ENCODE measurements at places on chromosomes 4 and X. TPM values are rescaled to one million over a fixed set of nuclear protein-coding genes. Genes with fewer than 3 reads are reported as not detected.

FOXR2 gene
- not detected for total RNA-seq

IL1RAPL1 gene
- 0.44 TPM for total RNA-seq

SCRG1 gene
- total RNA-seq: 0.48 TPM

PIGA gene
- total RNA-seq: 19.2 TPM

PARM1 gene
- 41.1 TPM for total RNA-seq

TCEAL6 gene
- 2.6 TPM for total RNA-seq

CCKAR gene
- total RNA-seq: not detected

CENPU gene
- total RNA-seq: 2.2 TPM

CENPE gene
- 0.33 TPM for total RNA-seq

STATH gene
- not detected for total RNA-seq

TMSB15C gene
- 4.1 TPM for total RNA-seq

SLC9A7 gene
- total RNA-seq: 1.6 TPM

FAAH2 gene
- total RNA-seq: 0.64 TPM

NALF2 gene
- total RNA-seq: not detected

BEX2 gene
- 1.4 TPM for total RNA-seq

S100G gene
- not detected for total RNA-seq

TCEAL2 gene
- total RNA-seq: 6.4 TPM

LDB2 gene
- total RNA-seq: 36.5 TPM

IGFBP7 gene
- total RNA-seq: 769 TPM

NXF3 gene
- total RNA-seq: not detected

GAB3 gene
- total RNA-seq: 8.5 TPM

ARL9 gene
- total RNA-seq: not detected

GLUD2 gene
- total RNA-seq: 4.3 TPM

ARHGAP6 gene
- 14.7 TPM for total RNA-seq

Data from breast epithelium (tissue), 4 donors.